ENCODE measurements at places on chromosomes 2 and 18. TPM values are rescaled to one million over a fixed set of nuclear protein-coding genes. Genes with fewer than 3 reads are reported as not detected.

Gene CAVIN2
- 28.5 TPM for total RNA-seq

Gene ING5
- 22.0 TPM for total RNA-seq

Gene SLC5A6
- total RNA-seq = 27.1 TPM

Gene CRACDL
- under 0.01 TPM for total RNA-seq

Gene SPAG16
- total RNA-seq = 12.1 TPM

Gene IL37
- not detected for total RNA-seq

Gene MYO7B
- total RNA-seq = not detected

Gene LOXHD1
- not detected for total RNA-seq

Gene TIMM21
- total RNA-seq = 45.9 TPM

Gene CFC1
- not detected for total RNA-seq

Gene TRABD2A
- total RNA-seq = 6.8 TPM

Gene LBX2
- total RNA-seq = 1.3 TPM

Gene LIMS3
- 1.2 TPM for total RNA-seq

Gene IGFBP2
- 38.7 TPM for total RNA-seq

Gene SLC8A1
- 11.9 TPM for total RNA-seq

Gene TMEFF2
- total RNA-seq = 19.3 TPM

Gene WBP1
- total RNA-seq = 81.7 TPM

Gene SDC1
- total RNA-seq = 37.7 TPM

Gene TPO
- total RNA-seq = not detected

Gene SERPINB11
- not detected for total RNA-seq

Gene LCLAT1
- 16.8 TPM for total RNA-seq

Gene UGT1A3
- total RNA-seq = not detected

Gene SYT4
- not detected for total RNA-seq

Gene LCT
- not detected for total RNA-seq

Gene DUSP19
- 1.2 TPM for total RNA-seq

Gene SALL3
- not detected for total RNA-seq

Gene ZNF521
- 55.1 TPM for total RNA-seq

Gene NHEJ1
- 18.6 TPM for total RNA-seq

Gene ZNF396
- total RNA-seq = 0.67 TPM

Gene EN1
- 0.17 TPM for total RNA-seq

Gene ALK
- total RNA-seq = not detected

Gene NCK2
- total RNA-seq = 28.9 TPM

Gene TFCP2L1
- total RNA-seq = under 0.01 TPM

Data from bronchus fibroblast of lung (primary cell).